ENCODE measurements at places on chromosomes 16 and 17. TPM values are rescaled to one million over a fixed set of nuclear protein-coding genes. Genes with fewer than 3 reads are reported as not detected.

The TBC1D3L gene
- total RNA-seq = 7.9 TPM

The TNS4 gene
- total RNA-seq = 0.14 TPM

The KRTAP4-9 gene
- not detected for total RNA-seq

The NHLRC4 gene
- 2.0 TPM for total RNA-seq

The ANKS4B gene
- not detected for total RNA-seq

The TMC6 gene
- 44.3 TPM for total RNA-seq

The CHTF8 gene
- total RNA-seq = 63.7 TPM

The SULT1A2 gene
- total RNA-seq = not detected

The GNG13 gene
- total RNA-seq = not detected

The AOC2 gene
- total RNA-seq = 0.68 TPM

The OTOP3 gene
- total RNA-seq = not detected

The EXOC3L1 gene
- 1.5 TPM for total RNA-seq

The TNRC6A gene
- 85.4 TPM for total RNA-seq

The ATP2C2 gene
- total RNA-seq = 0.28 TPM

The TAT gene
- total RNA-seq = not detected

The CES4A gene
- total RNA-seq = 9.5 TPM

The BICDL2 gene
- not detected for total RNA-seq

The RAP1GAP2 gene
- 12.4 TPM for total RNA-seq

The PRR35 gene
- total RNA-seq = 0.42 TPM

The OR1E2 gene
- total RNA-seq = not detected

The ATAD5 gene
- 1.3 TPM for total RNA-seq

The ZPBP2 gene
- not detected for total RNA-seq

The ST3GAL2 gene
- 28.4 TPM for total RNA-seq

The MGRN1 gene
- total RNA-seq = 56.0 TPM

The IGFALS gene
- 0.54 TPM for total RNA-seq

The TNFRSF13B gene
- not detected for total RNA-seq

The PRR29 gene
- not detected for total RNA-seq

The NOMO2 gene
- total RNA-seq = 109 TPM

The PIPOX gene
- total RNA-seq = 7.8 TPM

The LAT gene
- 28.6 TPM for total RNA-seq

The ZNF423 gene
- total RNA-seq = 22.9 TPM

The UNC13D gene
- total RNA-seq = 13.5 TPM

The RNF222 gene
- not detected for total RNA-seq

The NACA2 gene
- not detected for total RNA-seq

The CDH8 gene
- total RNA-seq = 7.0 TPM

The KIF2B gene
- not detected for total RNA-seq

The CES3 gene
- 1.1 TPM for total RNA-seq

The MYO15B gene
- total RNA-seq = 103 TPM
